NCI-H187 (cell line): ENCODE measurements at places on chromosomes 11 and 22.

- DNase-seq, result peak; percentile 41
These were observed 27.3 kb downstream of the SLC1A2 start for GRCh38 chr11:35391922-35392688.

- DNase-seq, result no peak
These were observed 60.4 kb upstream of the ZBED5 start for GRCh38 chr11:10918275-10918674.

- DNase-seq, result no peak
These were observed 68.9 kb downstream of the CYTH4 start for GRCh38 chr22:37351232-37351631.

- no peak for DNase-seq
These were observed 12.3 kb upstream of the ARL14EP start for GRCh38 chr11:30310623-30311022.

- DNase-seq, result peak; percentile 18
These were observed 24.2 kb downstream of the MED15 start for GRCh38 chr22:20531404-20532201.

DNA sequence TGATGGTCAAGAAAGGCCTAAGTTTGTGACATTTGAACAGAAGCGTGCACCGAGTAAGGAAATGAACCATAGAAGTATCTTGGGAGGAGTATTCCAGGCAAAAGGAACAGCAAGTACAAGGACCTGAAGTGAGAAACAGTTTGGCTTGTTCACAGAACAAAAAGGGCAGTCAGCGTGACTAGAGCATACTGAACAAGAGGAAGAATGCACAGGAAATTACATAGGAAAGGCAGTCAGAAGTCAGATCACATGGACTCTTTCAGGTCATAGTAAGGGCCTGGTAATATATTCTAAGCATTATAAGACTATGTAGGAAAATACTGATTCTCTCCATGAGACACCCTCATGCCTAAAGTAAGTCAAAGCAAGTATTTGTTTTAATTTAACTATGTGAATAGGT, 52.3 kb upstream of the GAB2 start:
- DNase-seq, result no peak
